ENCODE measurements at places on chromosomes 16 and 17.

DNA sequence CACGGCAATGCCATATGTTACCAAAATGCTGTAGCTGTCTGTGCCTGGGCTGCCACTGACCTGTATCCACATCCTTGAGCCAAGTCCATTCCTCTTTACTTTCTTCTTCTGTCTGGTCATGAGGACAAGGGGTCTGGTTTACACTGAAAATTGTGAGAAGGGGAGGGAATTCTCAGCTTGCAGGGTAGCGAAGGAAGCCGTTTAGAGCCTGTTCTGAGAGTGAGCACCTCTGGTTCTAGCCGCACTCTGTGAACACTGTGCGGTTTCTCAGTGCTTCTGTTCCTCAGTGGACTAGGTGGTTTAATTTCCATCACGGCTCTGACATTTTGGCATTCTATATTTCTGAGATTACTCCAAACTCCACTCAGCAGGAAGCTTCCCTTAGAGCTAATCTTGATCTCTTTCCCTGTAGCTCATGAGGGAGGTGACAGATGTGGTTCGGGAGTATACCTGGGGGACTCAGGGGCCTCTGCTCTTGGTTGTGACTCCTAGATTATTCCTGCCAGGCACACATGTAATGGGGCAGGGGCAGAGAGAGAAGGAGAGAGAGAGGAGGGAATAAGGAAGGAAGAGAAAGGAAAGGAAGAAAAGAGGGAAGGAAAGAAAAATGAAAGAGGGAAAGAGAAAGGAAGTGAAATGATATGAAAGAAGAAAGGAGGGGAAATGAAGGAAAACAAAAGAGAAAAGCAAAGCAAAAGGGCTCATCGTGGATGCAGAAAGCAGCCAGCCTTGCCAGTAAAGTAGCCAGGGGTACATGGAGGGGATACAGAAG is 14.2 kb upstream of the TBX21 start:
- DNase-seq: no peak

DNA sequence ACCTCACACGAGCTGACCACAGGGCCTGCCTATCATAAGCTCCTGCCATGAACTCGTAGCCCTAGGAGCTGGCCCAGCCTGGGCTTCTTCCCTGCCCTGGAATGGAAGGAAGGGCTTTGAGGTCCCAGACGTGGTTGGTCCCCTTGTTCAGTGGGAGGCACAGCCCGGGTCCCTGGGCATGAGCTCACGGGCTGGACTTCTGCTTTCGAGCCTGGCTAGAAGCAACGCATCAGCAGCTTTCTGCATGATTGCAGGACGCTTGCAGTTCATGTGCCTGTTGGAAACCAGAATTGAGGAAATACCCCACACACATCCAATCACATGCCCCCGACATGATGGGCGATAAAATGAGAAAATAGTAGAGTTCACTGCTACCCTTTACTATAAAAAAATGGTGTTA is 293.3 kb downstream of the MAF start:
- DNase-seq: no peak

- no peak for DNase-seq
Observed at GRCh38 chr16:23482778-23483177, 27.5 kb downstream of the GGA2 start.

GRCh38 chr17:18877104-18877645 is 19.2 kb downstream of the PRPSAP2 start:
- no peak for DNase-seq

DNA sequence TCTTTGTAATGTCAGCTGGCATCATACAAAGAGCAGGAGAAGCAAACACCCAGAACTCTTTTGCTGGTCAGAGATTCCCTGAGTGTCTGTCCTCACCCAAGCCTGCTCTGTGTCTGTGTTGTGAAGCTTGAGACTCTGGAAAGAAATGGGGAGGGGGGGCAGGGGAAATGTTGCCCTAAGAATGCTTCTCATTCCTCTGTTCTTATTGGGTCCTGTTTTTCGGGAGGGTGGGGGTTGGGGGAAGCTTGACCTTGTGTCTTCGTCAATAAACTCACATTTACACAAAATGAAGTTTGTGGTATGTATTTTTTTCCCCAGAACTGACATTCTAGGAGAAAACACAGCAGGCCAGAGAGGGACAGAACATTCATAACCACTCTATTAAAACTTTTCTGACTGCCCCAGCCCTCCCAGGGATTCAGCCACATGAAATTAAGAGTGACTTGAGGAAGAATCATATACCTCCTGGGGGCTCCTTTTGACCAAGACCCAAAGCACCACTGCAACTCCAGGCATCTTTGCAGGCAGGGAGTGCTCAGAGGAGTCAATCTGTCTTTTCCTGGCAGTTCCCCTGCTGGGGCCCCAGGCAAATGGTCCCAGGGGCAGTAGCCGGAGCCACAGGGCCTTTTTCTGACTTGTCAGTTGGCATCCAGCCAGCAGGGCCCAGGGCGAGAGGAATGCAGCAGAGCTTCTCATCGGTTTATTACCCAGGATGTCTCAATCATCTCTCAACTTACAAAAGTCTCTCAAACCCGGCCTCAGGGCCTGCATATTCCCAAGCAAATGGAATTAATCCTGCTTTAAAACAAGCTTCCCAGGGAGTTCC is 5.1 kb upstream of the RASL10B start:
- no peak for DNase-seq

DNA sequence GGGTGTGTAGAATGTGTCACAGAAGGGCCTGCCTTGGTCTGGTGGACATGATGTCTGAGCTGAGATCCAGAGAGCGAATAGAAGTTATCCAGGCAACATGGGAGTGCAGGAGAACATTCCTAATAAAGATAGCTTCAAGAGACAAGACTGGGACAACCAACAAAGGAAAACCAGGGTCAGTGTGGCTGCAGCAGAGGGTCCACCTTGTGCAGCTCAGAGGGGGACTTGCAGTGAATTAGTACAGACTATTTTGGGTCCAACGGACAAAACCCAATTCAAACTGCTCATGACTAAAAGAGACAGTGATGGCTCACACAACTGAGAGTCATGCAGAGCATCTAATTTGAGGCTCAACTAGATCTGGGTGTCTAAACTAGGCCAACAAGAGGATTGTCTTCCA is 192.1 kb downstream of the CBLN1 start:
- DNase-seq: no peak

GRCh38 chr16:30054959-30055553 is 10.5 kb upstream of the ALDOA start:
- DNase-seq: peak; percentile 51

- no peak for DNase-seq
Observed at GRCh38 chr17:81556863-81557262, 4.7 kb upstream of the FAAP100 start.
